ENCODE measurements at places on chromosomes 7 and 10.
A peak's percentile ranks its signal among the peaks of the same experiment; 100 is the strongest.

- no peak for DNase-seq
Observed at GRCh38 chr7:151396328-151396970, 13.4 kb downstream of the WDR86 start.

GRCh38 chr10:66980246-66980815 lies 54.5 kb downstream of the LRRTM3 start:
- DNase-seq = no peak

- DNase-seq = no peak
Observed at GRCh38 chr10:60522617-60523016, 132.9 kb upstream of the ANK3 start.

DNA sequence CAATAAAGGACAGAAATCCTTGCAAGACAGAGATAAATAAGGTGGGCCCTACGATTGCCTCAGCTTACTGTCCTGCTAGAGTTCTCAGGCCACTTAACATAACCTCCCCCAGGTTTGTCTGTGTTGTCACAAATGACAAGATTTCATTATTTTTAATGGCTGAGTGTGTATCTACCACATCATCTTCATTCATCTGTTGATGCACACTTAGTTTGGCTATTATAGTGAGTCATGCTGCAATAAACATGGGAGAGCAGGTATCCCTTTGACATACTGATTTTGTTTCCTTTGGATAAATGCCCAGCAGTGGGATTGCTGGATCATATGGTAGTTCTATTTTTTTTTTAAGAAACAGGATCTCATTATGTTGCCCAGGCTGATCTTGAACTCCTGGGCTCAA lies 60.6 kb downstream of the PRTFDC1 start:
- DNase-seq = no peak

DNA sequence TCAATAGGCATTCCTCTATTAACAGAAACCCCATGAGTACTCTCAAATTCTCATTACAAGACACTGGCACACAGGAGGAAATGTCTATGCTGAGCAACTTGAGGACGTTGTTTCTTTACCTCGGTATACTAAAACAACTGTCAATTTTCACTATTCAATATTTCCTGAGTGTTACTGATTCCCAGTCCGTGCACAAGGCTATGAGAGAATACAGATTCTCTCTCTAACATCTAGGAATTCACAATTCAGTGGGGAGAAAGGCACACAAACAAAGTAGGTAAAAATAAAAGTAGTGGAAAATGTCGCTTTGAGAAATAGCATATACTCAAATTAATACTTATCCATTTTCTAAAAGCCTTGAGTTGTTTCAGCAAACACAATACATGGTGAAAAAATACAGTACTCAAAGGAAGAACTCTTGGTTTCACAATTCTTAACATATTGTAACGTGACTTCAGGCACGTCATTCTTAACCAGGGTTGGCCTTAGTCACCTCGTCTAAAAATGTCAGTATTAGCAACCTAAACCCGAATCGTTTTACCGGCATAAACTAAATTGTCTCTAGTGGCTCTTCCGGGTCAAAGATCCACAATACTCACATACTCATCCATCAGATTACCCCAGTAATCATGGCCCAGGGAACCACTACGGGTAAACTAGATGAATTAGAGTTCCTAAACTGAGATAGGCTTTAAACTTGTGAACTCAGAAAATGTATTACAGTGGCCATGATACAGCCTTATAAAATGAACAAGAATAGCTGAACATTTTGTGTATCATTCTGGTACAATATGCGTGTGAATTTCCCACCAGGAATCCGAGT lies 1.5 kb downstream of the IPMK start:
- no peak for DNase-seq

DNA sequence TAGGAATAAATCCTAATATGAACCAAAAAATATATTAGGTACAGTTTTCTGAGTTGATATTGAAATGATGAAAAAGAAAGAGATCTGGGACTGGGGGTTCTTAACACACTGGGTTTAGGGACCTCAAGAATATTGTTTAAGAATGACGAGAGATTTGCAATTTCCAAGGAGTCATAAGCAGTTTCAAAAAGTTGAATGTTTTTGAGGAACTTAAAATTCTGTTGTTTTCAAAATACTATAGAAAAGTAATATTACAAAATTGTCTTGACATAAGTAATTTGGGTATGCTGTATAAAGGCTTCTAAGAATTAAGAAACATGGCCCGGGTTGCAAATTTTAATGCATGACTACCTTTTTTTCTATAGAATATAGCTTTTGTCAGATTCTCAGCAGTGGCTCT lies 88.1 kb downstream of the AUTS2 start:
- DNase-seq = no peak

- DNase-seq = no peak
Observed at GRCh38 chr10:1452777-1453176, 284.5 kb downstream of the ADARB2 start.

- DNase-seq = no peak
Observed at GRCh38 chr7:16900209-16900768, 18.5 kb upstream of the AGR3 start.

GRCh38 chr10:97759158-97759887 lies 12.5 kb downstream of the SFRP5 start:
- DNase-seq = no peak

- no peak for DNase-seq
Observed at GRCh38 chr10:15472431-15473395, 101.6 kb upstream of the FAM171A1 start.

DNA sequence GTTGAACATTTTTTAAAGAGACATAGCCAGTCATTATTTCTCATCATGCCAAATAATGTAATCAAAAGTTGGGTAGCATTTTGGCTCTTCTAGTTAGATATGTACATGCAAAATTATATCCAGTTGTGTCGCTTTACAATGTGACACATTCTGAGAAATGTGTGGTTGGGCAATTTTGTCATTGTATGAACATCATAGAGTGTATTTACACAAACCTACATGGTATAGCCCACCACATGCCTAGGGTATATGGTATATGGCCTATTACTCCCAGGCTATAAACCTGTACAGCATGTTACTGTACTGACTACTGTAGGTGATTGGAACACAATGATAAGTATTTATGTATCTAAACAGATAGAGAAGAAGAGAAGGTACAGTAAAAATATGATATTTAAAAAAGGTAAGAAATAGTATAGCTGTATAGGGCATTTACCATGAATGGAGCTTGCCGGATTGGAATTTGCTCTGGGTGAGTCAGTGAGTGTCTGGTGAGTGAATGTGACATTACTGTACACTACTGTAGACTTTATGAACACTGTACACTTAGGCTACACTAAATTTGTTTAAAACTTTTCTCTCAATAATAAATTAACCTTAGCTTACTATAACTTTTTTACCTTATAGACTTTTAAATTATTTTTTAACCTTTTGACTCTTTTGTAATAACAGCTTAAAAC lies 16.5 kb downstream of the ZNF365 start:
- no peak for DNase-seq

- DNase-seq = no peak
Observed at GRCh38 chr10:116060864-116061263, 212.1 kb downstream of the GFRA1 start.

DNA sequence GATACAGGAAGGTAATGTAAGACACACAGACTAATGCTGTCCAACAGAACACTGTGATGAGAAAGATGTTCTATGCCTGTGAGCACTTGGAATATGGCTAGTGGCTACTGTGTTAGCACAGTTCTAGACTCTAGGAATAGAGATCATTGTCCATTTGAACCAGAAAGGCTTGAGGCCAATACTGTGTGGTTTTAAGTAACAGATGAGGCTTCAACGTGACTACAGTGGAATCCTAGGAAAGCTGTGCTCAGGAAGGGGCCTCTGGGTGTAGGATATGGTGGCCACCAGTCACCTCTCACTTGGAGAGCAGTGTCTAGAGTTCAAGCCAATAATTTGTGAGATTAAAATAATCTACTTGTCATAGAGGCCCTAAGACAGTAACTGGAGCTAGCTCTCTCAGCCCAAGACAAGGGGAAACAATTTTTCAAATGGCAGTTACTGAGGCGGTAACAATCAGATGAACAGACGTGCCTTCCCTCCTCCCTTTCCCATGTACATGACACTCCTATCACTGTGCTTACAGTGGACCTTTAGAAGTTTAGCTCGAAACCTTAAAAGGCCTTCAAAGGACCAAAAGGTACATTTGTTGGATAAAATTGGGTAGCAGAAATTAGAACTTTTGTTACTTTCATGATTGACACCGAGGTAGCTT lies 10.2 kb downstream of the ZDHHC16 start:
- DNase-seq = no peak

GRCh38 chr7:96034940-96035727 lies 262.8 kb downstream of the DYNC1I1 start:
- no peak for DNase-seq

DNA sequence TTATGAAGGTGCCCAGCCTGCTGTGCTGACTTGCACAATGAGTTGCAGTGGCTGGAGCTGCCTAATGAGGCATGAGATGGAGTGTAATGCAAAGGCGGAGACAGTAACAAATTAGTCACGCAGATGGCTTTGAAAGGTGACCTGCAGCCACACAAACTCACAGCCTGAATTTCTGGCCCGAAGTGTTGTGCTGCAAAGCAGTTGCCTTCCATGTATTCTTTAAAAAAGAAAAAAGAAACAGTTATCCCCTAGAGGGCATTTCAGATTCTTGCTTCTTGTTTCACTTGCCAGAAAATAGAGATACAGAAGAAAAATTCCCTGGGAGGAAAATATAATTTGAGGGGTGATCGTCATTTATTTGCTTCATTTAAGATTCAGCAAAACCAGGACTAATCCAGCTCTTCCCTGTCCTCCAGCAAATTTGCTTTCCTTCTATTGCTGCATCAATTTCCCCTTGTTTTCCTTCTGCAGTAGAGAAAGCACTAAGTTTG lies 239.9 kb downstream of the ADRA2A start:
- no peak for DNase-seq

GRCh38 chr7:44313621-44314031 lies 11.8 kb downstream of the CAMK2B start:
- DNase-seq = no peak

GRCh38 chr10:121926157-121926556 lies 1.7 kb downstream of the ATE1 start:
- no peak for DNase-seq

DNA sequence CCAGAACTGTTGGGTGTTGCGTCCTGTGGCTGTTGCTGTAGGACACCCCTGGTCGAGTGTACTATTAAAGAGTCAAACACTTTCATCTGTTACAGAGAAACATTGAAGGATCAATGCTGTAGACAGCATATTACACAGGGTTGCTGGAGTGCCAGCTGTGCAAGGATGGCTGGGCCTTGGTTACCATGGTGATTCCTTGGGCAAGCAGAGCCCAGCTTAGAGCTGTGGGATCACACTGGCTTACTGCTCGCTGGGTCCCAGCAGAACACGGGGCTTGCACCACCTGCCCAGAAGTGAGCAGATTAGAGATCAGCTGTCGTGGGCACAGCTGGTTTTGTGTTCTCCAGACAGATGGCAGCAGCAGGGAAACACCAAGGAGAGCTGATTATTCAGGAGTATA lies 76.0 kb downstream of the GPR141 start:
- no peak for DNase-seq

GRCh38 chr7:26388256-26388655 lies 96.6 kb downstream of the SNX10 start:
- no peak for DNase-seq

DNA sequence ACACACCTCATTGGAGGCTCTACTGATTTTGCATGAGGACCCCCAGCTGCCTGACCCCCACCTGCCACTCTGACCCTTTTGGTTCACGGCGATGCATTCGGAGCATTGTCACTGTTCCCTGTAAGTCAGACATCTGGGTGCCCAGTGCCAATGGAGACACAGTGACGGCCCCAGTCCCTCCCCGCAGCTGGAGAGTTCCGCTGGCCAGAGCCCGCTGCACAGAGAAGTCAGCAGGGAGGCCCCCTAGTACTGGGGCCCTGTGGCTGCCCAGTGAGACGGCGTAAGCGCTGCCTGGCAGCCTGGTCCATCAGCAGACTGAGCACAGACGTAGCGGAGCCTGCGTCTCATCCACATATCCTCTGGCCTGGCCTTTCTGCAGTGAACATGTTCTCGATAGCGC lies 77.5 kb downstream of the NKX6-2 start:
- DNase-seq = peak; percentile 19

- no peak for DNase-seq
Observed at GRCh38 chr7:20741801-20742200, 44.9 kb downstream of the SP8 start.

DNA sequence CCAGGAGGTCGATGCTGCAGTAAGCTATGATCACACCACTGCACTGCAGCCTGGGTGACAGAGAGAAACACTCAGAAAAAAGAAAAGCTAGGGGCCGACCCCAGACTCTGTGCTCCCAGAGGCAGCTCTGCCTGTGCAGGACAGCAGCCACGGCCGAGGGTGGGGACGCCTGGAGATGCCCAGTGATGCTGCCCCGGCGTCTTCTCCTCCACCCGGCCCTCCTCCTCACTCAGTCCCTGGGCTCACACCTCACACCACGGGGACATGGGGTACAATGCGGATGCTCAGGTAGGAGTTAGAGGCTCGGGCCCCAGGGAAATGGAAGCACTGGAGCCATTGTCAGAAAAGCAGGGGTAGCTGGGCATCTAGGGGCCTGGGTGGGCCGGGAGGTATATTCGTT lies 46.3 kb upstream of the ELFN1 start:
- no peak for DNase-seq

- no peak for DNase-seq
Observed at GRCh38 chr10:97332591-97333350, 1.8 kb downstream of the FRAT2 start.

GRCh38 chr7:20602306-20602705 lies 13.2 kb upstream of the ABCB5 start:
- no peak for DNase-seq

GRCh38 chr7:90484706-90485105 lies 15.3 kb downstream of the PTTG1IP2 start:
- no peak for DNase-seq

- DNase-seq = no peak
Observed at GRCh38 chr10:114375047-114375446, 29.3 kb downstream of the AFAP1L2 start.

DNA sequence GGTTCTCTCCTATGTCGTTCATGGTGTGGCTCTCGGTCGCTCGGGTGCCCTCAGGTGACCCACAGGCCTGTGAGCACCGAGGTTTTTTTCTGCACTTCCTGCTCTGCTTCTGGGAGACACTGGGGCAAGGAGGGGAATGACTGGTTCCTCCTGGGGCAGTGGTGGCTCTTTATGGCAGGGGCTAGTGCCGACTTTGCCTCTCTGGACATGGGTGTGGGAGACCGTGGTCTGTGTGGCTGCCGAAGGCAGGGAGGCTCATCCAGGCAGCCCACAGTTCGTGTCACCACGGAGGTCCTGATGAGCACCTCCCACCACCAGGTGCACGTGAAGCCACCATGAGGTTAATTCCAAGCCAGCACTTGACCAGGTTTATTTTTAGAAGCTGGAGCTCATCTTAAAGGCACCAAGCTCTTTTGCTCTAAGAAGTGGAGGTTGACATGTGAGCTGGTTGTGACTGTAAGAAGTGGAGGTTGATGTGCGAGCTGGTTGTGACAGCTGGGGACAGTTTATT lies 24.7 kb upstream of the DPYSL4 start:
- no peak for DNase-seq
